ENCODE measurements at places on chromosomes 2 and 18.

DNA sequence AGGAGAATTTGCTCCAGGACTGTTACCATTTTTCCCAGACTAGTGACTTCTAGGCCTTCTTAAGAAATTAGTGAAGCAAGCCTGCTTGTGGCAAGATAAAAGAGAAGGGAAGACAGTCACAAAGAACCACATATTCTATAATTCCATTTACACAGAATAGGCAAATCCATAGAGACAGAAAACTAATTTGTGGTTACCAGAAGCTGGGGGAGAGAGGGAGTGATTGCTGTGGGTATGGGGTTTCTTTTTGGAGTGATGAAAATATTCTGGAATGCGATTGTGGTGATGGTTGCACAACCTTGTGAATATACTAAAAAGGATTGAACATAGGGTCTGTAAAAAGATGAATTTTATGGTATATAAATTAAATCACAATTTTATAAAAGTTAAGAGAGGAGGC, 37.5 kb upstream of the SIX2 start:
- no peak for DNase-seq

DNA sequence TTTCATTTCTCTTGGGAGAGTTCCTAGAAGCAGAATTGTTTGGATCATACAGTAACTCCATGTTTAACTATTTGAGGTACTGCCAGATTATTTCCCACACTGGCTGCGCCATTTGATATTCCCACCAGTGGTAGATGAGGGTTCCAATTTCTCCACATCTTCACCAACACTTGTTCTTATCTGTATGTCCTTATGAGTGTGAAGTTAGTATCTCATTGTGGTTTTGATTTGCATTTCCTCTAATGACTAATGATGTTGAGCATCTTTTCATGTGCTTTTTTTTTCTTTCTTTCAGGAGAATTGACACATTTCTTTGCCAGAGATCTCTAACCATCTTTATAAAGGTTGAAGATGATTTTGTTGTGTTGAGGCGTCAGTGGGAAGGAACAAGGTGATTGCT, 4.1 kb upstream of the MGAT5 start:
- DNase-seq, result no peak

DNA sequence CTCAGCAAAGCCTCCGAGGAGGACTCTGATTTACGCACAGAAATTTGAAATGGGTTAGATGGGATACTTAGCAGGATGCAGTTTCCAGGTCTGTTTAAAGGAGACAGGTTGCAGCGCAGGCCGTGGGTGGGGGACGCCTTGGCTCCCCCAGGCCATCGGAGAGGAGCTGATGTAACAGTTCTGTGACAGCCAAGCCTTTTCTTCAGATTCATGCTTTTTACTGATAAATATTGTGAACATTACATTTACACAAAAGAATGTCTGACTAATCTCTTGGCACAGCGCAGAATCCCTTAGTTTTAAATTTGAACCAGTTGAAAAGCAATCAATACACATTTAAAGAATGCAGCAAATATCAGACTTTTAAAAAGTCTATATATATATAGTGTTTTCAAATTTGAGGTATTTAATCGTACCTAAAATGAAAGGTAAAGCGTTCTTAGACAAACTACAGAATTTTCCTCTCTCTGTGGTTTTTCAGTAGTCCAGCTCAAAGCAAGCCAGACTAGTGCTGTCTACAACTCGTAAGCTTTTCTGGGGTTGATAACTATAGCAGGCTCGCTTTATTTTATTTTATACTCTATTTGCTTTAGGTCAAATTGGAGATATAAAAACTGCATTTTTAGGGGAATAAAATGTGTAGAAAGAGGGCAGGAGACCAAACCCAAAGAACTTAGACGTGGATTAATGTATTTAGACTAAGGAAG, 221.9 kb downstream of the PIEZO2 start:
- DNase-seq, result no peak

DNA sequence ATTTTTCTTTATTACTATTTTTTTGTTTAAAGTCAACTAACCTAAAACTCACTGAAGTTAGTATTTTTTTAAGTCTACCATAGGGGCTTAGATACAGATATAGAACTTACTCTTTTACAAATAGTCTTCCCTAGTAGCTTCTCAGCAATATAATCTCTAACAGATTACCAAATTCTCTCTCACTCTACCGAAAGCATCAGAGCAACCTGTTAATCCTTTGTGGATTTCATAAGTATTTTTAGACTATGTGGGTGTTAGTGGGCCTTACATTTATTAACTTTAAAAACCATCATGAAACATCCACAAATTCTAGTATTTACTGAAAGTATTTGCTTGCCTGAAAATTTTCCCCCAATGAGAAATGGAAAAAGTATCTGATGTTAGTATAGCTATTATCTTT, 84.6 kb upstream of the TFPI start:
- no peak for DNase-seq

DNA sequence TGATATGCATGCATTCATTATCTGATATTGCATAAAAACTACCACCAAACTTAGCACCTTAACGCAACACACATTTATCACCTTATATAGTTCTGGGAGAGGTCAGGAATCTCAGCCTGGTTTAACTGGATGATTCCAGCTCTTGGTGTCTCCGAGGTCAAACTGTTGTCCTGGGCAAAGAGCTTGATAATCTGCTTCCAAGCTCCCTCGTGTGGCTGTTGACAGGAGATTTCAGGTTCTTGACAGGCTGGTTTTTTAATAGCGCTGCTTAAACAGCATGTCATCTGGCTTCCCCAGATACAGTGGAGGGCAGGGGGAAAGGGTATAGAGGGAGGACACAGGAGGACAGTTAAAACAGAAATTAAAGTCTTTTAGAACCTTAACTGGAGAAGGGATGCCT, 785.0 kb downstream of the CNTNAP5 start:
- DNase-seq, result peak; percentile 75

- no peak for DNase-seq
Measured at GRCh38 chr18:9563331-9563730, 51.0 kb downstream of the PPP4R1 start.

DNA sequence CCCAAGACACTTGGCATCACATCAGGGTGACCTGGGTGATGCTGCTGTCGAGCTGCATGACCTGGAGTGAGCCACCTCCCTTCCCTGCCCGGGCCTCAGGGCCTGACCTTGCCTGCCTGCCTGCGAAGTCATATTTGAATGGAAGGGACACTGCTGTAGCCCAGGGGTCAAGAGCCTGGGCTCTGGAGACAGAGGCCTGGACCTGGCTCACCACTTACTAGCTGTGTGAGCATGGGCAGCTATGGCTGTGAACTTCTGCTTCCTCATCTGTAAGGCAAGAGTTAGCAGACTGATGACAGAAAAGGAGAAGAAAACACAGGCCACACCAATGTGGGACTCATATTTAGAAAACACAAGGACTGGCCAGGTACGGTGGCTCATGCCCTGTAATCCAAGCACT, 118.7 kb downstream of the ZFP36L2 start:
- DNase-seq, result no peak

- DNase-seq, result no peak
Measured at GRCh38 chr2:154580767-154581166, 117.7 kb upstream of the KCNJ3 start.

GRCh38 chr2:145905371-145905770, 1385.5 kb upstream of the ZEB2 start:
- DNase-seq, result no peak

DNA sequence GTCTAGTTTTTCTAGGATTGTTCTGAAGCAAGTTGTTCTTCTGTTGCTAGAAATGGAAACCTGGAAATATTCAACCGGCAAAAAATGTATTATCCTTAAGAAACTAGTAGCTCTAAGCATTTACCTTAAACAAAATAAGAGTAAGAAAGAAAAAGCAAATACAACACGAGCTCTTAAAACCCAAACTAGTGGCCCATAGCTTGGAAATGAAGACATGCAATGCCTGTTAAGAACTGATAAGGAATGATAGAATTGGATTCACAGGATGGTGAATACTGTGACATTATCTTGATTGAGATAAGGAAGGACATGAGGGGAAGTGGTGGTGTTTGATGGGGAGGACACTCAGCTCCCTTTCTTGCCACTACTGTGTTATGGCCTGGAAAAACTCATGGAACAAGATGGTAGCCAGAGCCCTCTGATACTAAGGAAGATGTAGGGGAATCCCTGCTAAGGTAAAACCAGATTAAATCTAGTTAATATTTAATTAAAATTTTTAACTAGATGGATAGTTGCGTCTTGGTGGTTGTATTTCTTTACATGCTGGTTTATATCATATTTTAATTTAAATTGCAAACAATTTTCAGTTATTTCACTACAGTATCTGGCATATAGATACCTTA, 193.8 kb downstream of the LPIN1 start:
- no peak for DNase-seq

DNA sequence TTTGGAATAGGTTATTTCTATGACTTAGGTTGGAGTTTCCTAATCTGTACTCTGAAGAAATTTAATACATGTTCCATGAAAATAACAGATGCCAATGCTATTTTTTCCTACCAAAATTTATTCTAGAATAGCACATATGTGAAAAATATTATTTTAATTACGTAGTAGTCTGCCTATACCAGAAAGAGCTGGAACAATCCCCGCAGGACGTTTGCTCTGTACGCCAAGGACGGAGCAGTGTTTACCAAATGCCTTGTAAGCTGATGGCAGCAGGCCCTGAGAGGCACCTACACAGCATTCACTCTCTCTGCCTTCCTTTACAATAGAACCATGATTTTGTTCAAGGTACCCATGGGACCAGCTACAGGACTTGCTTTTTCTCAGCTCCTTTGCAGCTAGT, 16.8 kb upstream of the SLC1A4 start:
- no peak for DNase-seq

- no peak for DNase-seq
Measured at GRCh38 chr18:63604791-63605567, 17.8 kb downstream of the SERPINB13 start.

DNA sequence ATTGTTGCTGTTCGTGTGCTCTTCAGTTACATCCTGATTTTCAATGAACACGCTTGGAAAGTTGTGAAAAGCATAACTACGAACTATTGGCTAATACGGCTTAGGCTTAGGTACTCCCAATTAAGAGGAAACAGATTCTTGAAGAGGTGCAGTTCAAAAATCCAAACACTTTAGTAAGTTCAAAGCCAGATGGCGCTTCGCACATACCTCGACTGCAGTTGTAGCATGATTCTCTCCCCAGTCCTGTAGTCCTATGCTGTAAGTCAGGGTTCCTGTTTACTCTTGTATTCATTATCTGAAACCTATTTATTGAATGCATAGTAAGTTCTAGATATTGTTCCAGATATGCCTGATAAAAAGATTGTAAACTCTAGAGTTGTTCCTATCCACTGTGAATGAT, 165.2 kb downstream of the TRIB2 start:
- DNase-seq, result no peak

DNA sequence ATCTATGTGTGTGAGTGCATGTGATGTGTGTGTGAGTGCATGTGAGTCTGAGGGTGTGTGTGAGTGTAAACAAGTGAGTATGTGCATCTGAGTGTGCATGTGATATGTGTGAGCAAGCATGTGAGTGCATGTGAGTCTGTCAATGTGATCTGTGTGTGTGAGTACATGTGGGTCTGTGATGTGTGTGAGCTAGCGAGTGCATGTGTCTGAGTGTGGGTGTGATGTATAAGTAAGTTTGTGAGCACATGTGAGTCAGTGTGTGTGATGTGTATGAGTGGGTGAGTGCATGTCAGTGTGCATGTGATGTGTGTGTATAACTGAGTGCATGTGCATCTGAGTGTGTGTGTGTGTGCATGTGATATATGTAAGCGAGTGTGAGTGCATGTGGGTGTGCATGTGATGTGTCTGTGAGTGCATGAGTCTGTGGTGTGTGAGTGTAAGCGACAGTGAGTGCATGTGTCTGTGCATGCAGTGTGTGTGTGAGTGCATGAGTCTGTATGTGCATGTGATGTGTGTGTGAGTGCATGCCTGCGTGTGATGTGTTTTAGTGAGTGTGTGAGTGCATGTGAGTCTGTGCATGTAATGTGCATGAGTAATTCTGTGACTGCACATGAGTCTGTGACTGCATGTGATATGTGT, 44.1 kb downstream of the COPS8 start:
- no peak for DNase-seq

DNA sequence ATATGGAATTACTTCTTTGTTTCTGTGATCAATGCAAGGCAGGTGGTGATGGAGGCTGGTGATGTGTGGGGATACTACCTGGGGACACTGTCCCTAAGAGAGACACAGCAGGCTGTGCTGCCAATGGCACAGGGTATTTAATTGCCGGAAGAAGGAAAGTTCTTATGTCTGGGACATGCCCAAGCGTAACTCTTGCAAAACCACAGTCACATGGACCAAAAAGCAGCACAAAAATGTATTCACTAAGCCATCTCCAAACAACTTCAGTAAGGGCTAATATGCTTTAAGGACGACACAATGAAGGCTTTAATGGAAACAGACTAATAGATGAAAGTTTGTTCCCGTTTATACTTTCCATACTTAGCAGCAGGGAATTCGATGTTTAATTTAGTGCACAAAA, 49.7 kb upstream of the AP1S3 start:
- no peak for DNase-seq

DNA sequence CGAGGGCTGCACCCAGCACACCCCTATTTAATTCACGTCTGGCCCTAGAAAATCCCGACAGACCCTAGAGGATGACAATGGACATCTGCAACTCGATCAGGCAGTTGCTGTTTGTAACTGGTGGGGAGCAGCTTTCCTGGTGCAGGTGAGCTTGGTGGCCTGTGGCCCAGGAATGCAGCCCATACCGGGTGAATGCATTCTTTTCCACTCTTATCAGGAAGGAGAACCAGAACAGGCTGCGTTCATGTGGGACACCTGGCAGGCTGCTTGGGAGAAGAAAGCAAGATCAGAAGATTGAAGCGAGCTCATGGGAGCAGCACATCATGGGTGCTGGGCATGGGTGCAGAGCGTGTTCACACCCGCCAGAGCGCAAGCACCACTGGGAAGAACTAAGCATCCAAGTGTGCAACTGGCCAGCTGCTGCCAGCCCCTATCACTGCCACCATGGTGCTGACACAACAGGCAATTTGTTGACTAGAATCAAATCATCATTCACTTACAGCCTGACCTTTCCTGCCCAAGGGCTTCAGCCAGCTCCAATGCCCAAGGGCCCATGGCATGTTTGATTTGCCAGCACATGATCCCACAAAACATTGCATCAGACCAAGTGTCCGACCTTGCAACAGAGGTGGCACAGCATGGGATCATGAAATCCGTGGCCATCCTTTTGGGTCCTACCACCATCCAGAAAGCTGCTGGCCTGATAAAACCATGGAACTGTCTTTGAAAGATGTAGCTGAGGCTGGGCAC, 241.7 kb upstream of the ID2 start:
- DNase-seq, result no peak

- no peak for DNase-seq
Measured at GRCh38 chr2:25161055-25161781, 7.2 kb downstream of the POMC start.

GRCh38 chr2:46689993-46690392, 210.6 kb downstream of the TMEM247 start:
- no peak for DNase-seq
